Left forelimb (tissue), 1 donor: ENCODE measurements at places on chromosomes 13 and 19.

- no peak for DNase-seq
Observed at GRCh38 chr13:93409816-93410215, 183.2 kb downstream of the GPC6 start.

DNA sequence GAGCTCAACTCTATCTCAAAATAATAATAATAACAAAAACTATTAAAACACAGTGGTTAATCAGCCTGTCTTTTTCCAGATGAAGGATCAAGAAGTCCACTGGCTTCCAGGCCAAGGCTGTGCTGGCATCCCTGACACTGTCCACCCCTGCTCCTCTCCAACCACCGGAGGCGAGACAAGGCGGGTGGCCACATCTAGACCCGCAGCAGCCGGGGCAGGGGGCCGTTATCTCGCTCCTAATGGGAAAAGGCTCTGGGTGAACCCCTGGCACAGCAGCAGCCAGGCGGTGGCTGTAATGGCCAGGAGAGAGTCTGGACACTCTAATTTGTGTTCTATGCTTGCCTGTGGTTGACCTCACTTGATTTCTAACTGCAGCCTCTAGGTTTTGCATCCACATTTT lies 158.0 kb upstream of the SOX1 start:
- DNase-seq = peak; percentile 51

GRCh38 chr19:1384478-1385110 lies 887 bp downstream of the NDUFS7 start:
- DNase-seq = no peak

- no peak for DNase-seq
Observed at GRCh38 chr13:39766464-39767158, 111.1 kb downstream of the COG6 start.

- no peak for DNase-seq
Observed at GRCh38 chr13:47039106-47039505, 142.3 kb upstream of the HTR2A start.

DNA sequence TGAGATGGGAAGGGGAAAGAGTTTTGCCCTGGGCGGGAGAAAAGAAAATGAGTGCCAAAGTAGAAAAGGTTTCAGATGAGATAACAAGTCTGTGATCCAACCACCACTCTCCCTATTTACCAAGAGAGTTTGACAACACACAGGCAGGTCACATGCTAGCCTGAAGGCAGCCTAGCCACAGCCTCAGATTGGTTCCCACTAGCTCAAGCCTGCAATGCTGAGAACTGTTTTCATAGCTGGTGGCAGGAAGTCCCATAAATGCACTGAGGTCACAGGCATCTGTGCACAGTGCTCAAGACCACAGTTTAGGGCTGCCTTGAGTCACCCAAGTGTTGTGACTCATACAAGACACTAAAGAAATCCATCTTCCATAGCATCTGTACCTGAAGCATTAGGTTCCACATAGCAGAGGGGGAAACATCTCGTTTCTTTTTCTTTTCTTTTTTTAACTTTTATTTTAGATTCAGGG lies 18.5 kb upstream of the POP4 start:
- DNase-seq = peak; percentile 22

DNA sequence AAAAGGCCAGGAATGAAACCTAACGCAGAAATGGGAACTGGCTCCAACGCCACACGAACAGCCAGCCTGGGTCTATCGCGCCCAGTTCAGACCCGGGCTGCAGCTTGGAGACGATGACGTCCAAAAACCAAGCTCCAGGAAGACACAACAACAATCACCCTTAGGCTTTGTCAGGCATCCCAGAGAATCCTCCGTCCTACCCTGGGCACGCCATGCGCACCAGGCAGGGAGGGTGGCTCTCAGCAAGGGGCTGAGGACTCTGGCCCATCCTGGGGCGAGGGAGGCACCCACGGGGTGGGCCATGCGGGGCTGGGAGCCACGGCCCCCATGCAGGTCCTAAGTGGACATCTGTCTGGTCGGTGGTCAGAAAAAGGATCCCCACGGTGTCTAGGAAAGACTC lies 9.0 kb downstream of the RASA3 start:
- DNase-seq = no peak

GRCh38 chr13:83423381-83423780 lies 458.9 kb downstream of the SLITRK1 start:
- DNase-seq = no peak

DNA sequence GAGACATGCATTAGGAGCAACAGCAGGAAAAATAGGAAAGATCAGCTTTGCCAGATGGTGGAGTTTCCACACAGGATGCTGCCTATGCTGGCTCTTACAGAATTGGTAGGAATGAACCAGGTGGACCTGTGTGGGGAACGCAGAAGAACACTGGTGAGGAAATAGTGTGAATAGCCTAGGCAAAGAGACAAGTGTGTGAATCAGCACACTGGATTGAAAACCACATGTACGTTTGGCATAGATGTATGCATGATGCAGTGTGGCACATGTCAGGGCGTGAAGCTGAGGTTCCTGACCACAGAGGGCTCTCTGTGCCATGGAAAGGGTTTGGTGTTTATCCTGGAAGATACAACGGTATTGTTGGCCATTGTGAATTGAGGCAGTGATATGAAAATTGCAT lies 156.5 kb upstream of the SLC10A2 start:
- DNase-seq = no peak

- DNase-seq = no peak
Observed at GRCh38 chr19:16036397-16036925, 39.8 kb upstream of the TPM4 start.

- no peak for DNase-seq
Observed at GRCh38 chr13:111598747-111599146, 278.3 kb downstream of the TEX29 start.

DNA sequence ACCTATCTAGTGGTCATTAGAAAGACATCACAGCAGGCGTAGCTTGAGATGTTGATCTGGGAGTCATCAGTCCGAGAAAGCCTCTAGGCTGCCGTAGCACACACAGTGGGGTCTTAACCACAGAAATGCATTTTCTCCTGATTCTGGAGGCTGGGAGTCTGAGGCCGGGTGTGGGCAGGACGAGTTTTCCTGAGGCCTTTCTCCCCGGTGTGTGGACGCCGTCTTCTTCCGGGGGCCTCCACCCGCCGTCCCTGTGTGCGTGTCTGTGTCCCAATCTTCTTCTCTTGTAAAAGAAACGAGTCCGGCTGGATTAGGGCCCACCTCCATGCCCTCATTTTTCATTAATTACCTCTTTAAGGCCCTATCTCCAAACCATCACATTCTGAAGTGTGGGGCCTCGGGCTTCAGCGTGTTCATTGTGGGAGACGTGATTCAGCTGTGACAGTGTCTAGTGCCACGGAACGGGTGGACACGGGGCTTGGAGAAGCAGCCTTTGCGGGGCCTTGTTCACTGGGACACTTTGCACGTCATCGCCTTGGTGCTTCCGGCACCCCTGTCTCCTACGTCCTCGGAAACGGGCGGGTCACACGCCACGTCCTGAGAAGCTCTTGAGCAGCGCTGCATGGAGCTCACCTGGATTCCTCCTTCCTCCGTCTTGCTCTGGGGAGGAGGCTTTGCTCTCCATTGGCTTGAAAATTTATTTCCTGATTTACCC lies 208.9 kb upstream of the SOX1 start:
- DNase-seq = no peak

- no peak for DNase-seq
Observed at GRCh38 chr19:49212016-49212701, 54.6 kb downstream of the TRPM4 start.

- no peak for DNase-seq
Observed at GRCh38 chr13:30721936-30722335, 13.4 kb upstream of the ALOX5AP start.

GRCh38 chr19:41325947-41326706 lies 16.2 kb downstream of the CCDC97 start:
- DNase-seq = no peak

DNA sequence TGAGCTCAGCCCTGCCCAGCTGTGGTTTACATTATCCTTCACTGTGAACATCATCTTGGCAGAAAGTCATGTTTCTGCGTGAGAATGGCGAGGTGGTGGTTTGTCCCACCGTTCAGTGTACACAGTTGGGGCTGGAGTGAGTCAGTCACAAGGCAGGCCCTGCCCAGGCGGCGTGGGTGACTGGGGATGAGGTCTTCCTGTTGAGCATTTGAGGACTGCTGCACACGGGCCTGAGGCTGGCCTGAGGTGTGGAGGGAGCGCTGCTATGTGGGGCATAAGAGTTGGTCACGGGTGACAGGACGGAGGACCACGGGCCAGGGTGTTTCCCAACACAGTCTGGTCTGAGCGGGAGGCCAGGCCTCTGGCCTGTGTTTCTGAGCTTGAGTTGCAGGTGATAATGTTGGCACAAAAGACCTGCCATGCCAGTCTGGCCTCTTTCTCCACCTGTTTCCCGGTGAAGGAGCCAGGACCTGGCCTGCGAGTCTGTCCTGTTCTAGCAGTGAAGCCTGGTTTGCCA lies 13.4 kb upstream of the C19orf33 start:
- no peak for DNase-seq

DNA sequence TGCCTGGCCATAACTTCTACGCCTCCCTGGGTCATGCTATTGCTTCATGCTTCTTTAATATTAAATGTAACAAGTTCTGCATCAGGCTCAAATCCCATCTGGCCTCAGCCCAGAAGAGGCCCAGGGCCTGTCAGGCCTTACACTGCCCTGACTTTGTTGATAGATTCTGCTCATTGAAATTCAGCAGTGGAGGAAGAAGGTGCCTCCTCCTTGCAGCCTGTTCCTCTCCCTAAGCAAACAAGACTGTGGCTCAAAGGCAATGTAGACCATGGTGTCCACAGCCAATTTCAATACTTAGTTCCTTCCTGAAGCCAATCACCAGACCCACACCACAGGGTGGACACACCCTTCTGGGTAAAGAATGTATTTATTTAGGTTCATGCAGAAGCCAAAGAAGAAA lies 59.4 kb downstream of the LACC1 start:
- no peak for DNase-seq

GRCh38 chr13:68908879-68909278 lies 1198.7 kb upstream of the ATXN8OS start:
- DNase-seq = no peak

DNA sequence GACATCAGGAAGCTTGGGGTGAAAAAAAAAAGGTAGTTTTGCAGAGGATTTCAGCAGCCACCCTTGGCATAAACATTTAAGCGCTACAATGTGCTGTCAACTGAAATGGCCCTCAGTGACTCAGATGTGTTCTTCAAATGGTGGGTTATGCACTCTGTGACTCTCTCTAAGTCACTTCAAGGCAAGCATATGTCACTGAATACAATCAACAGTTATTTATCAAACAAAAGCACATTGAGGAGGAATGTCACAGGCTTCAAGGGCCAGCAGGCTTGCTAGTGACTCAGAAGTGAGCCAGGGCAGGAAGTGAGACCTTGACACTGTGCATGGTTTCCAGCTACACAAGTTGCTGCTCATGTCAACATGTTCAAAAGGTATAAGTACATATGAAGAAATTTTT lies 523.7 kb upstream of the HTR2A start:
- no peak for DNase-seq

DNA sequence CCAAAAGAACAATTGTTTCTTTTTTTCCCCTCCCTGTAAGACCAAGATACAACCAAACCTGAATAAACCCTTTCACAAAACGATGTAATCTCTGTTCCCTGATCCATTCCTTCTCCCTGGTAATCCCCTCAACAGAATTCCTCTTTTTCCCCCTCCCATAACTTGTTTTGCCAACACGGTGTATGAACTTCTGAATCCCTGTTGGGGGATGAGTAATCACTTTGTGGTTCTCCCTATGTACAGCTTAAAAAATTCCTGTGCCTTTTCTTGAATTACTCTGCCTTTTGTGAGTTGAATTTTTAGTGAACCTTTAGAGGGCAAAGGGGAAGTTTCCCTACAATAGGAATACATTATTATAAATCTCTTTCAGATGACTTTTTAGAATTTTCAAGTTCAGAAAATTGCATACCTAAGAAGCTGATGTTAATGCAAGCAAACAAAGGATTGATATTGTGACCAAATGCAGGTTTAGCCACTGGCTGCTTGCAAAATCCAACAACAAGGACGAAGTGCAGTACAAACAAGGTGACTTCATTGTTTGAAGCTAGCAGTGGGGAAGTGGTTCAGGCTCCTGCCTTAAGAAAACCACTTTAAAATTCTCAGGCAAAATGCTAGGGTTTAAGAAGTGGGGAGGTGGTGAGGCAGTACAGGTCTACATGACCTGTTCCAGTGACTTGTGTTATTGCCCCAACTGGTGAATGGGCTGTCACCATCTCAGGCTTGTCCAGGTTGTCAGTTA lies 15.0 kb upstream of the EPSTI1 start:
- no peak for DNase-seq

- DNase-seq = no peak
Observed at GRCh38 chr19:53388168-53388567, 6.8 kb upstream of the ZNF765 start.

DNA sequence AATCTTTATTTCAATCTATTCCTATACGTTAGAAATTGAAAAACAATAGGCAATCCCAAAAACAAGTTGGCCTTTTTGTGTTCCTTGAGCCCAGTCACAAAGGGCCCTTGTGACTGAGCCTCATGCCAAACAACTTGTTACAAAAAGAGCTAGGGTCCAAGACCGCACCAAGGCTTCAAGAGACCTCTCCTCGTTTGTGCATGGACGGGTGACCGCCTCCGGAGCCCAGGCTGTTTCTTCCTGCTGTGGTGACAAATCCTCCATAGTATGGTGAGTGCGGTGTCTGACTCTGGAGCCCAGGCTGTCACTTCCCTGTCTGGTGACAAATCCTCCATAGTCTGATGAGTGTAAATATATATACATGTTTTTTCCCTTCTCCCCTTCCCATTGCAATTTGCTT lies 63.7 kb downstream of the ZNF93 start:
- no peak for DNase-seq

GRCh38 chr19:2785244-2785997 lies at the start of gene THOP1:
Gene THOP1, plus strand, starts transcription at chr19:2785503. Its CDS starts 160 bp downstream, at chr19:2785663.
- peak; percentile 98 for DNase-seq

DNA sequence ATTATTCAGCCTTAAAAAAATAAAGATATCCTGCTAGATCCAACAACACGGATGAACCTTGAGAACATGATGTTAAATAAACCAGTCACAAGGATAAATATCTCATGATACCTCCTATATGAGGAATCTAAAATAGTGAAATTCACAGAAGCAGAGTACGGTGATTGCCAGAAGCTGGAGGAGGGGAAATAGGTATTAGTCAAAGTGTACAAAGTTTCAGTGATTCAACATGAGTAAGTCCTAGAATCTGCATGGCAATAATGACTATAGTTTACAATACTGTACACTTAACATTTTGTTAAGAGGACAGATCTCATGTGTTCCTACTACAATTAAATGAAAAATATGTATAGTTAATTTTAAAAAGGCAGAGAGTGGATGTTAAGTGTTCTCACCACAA lies 206.6 kb upstream of the SLC10A2 start:
- DNase-seq = no peak

GRCh38 chr13:39132286-39133230 lies 94.3 kb downstream of the NHLRC3 start:
- no peak for DNase-seq

- DNase-seq = no peak
Observed at GRCh38 chr13:57045826-57046546, 94.7 kb upstream of the PRR20A start.
